CD4-positive, alpha-beta T cell treated with Interleukin-15 for 4 hours (primary cell): ENCODE measurements at places on chromosomes 13 and 19.

GRCh38 chr13:49540552-49540951 is 44.8 kb downstream of the PHF11 start:
- DNase-seq: no peak

DNA sequence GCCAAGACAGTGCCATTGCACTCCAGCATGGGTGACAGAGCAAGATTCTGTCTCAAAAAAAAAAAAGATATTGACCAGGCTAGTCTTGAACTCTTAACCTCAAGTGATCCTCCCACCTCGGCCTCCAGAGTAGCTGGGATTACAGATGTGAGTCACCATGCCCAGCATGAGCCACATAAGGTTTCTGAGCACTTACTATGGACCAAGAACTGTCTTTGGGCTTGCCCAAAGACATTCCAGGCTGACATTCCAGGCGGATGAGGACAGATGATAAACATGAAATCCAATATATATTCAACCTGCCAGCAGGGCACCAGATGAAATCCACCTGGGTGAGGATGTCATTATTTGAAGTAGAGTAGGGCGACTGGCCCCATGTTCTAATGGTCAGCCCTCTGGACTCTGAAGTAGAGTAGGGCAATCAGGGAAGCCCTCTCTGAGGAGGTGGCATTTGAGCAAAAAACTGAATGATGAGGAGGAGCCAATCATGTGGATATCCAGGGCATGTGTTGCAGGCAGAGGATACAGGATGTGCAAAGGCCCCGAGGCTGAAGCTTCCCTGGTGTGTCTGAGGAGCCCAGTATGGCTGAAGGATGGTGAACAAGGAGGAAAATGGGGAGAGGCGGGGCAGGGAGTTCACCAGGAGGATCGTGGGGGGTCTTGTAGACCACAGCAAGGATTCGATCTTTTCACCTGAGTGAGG is 4.0 kb downstream of the C19orf38 start:
- DNase-seq: no peak

DNA sequence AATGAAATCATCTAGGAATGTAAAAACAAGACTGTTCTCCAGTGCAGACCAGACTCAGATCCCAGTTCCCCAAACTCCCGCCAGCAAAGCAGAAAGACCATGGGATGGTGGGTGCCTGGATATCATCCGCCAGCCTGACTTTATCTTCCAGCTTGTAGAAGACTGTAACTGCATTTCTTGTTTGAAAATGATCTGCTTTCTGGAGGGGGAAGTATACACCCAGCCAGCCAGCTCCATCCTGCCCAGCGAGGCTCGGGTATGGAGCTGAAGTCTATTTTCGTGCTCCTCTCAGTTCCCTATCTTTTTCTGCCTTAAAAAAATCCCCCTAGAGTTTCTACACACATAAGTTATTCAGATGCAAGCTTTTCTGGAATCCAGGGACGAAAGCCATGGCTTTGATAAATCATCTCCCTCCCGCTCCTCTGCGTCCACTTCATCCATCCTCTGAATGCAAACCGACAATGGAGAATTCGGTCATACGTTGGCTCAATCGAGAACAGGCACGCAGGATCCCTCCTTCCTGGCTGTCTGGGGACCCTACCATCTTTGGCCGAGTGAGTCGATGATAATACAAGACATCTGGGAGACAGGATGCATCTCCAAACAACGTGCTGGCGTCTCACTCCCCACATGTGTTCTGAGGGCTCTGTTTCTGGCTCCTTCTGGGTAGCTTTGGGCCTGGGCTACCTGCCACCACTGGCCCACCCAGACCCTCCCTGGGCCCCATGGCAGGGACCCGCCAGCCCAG is 31.2 kb downstream of the CEBPG start:
- no peak for DNase-seq

GRCh38 chr19:35031072-35031881 is 1.0 kb downstream of the SCN1B start:
- DNase-seq: no peak

GRCh38 chr19:49677231-49677900 is at the start of gene PRMT1:
TSS of gene PRMT1 (plus strand) at chr19:49677271. CDS start at chr19:49677281, 10 bp downstream.
- DNase-seq: peak; percentile 23

DNA sequence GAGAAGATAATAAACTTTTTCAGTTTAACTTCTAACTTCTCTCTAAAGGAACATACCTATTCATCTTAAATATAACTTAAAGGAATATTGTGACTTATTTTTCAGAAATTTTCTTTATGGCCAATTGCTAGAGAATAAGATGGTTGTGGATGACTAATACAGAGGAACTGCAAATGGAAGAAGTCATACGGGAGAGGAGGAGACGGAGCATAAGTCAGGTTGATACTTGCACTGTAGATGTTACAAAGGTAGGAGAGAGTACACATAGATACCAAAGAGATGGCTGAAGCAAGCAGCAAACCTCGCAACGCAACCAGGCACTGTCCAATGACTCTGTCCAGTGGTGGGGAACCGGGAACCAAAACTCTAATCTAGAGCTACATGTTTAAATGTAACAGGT is 963.4 kb downstream of the PCDH9 start:
- DNase-seq: no peak
